ENCODE measurements at places on chromosomes 12 and 14.
A peak's percentile ranks its signal among the peaks of the same experiment; 100 is the strongest.

- DNase-seq: no peak
These were observed 185.7 kb downstream of the PAX9 start for GRCh38 chr14:36847366-36847765.

GRCh38 chr14:68146818-68147217 lies 327.2 kb downstream of the RAD51B start:
- DNase-seq: no peak

- DNase-seq: no peak
These were observed 414.9 kb downstream of the APAF1 start for GRCh38 chr12:99059824-99060511.

GRCh38 chr14:82854131-82854530 lies 1320.5 kb upstream of the SEL1L start:
- no peak for DNase-seq

DNA sequence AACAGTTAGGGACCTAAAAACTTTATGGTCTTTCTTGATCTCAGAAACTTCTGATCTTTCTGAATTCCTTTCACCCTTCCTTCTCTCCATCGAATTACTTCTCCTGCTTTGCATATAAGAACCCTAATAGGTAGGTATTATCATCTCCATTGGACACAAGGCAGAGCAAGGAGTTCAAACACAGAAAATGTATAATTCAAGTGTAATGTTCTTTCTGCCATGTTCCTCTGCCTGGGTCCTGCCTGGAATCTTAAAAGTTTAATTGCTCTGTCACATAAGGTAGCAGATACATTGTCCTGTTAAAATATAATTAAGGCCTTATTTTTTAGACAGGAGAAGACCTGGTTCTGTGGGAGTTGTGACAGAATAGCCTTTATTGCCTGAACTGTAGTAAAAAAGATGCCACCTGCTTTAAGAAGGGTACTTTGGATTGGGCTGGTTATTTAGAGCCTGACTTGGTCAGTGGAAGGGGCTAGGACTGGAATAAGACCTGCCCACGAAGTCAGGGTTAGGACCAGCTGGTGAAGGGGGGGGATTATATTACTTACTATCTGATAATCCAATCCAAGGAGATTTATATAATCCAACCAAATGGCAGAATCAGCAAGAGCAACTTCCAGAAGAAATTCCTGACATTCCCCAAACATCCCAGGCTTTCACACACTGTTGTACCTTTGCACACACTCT lies 10.4 kb downstream of the G2E3 start:
- no peak for DNase-seq

GRCh38 chr14:93269341-93270068 lies 62.4 kb downstream of the UBR7 start:
- DNase-seq: no peak

GRCh38 chr14:99320621-99321235 lies 48.7 kb upstream of the BCL11B start:
- no peak for DNase-seq

DNA sequence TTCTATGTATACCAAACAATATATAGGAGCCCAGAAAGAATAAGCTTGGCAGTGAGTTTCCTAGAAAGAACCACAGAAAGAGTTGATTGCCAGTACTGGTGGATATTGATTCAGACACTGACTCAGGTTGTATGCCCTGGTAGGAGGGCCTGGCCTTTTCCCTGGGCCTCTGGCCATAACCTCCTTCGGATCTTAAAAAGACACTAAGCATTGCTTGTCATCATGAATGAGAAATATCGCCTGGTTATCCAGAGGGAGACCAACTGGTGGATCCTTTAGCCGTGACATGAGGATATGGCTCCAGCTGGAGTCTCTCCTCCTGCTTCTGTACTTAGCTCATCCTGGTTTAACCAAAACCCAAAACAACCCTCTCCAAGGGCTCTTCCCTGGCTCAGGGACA lies 231.5 kb downstream of the MSRB3 start:
- DNase-seq: no peak

- DNase-seq: no peak
These were observed 928 bp downstream of the EFCAB11 start for GRCh38 chr14:89953602-89954001.

- DNase-seq: no peak
These were observed 17.9 kb upstream of the ETFBKMT start for GRCh38 chr12:31641509-31642090.

- DNase-seq: peak; percentile 18
These were observed 367.4 kb upstream of the TBX3 start for GRCh38 chr12:115051378-115051777.

GRCh38 chr12:58296863-58297262 lies 355.5 kb downstream of the ATP23 start:
- DNase-seq: no peak

DNA sequence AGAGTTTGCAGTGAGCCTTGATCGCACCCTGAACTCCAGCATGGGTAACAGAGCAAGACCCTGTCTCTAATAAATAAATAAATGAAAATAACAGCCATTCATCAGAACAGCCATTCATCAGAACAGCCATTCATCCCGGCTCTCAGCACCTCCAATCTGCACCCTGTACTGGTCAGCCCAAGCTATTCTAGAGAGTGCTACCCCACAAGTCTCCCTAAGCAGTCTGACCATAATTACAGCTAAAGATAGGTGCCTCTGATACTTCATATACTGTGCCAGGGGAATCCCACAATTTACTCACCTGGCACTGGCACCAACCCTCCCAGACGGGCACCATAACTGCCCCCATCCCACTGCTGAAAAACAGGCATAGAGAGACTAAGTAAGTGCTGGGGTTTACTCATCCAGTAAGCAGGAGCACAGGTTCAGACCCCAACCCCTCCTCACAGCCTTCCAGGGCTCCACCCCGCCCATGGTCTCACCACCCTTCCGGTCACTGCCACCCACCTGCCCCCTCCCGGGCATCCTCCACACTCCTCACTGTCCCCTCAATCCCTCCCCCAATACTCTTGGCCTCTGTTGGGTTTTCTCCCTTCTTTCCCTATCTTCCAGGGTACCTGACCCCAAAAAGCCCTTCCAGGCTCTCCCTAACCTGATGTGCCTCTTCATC lies 15.2 kb upstream of the EIF5 start:
- DNase-seq: no peak
